ENCODE measurements at places on chromosomes 1 and 21.

- peak; percentile 32 for DNase-seq
Observed at GRCh38 chr1:118077331-118078045, 107.5 kb downstream of the SPAG17 start.

- DNase-seq = no peak
Observed at GRCh38 chr1:158793604-158794003, 12.6 kb upstream of the OR6N2 start.

DNA sequence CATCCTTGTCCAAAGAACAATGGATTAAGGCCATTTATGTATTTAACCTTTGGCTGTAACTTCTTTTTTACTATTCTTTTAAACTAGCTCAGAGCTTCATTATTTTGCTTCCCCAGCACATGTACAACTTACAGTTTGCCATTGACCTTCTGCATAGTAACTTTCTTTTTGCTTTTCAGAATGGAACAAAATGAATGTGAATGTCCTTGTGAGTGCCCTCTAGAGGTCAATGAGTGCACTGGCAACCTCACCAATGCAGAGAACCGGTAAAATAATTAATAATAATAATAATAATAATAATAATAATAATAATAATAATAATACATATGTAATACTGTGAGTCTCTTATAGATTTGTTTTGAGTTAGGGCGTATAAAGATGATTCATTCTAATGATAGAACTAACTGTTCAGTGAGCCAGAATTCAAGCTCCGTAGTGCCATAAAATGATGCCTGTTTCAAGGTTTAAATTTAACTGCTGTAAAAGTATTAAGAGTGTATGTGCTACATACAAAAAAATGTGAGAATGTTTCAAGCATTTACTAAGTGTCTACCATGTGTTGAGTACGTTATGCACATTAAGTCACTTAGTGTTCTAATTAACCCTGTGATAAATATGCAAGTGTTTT lies 69.0 kb upstream of the RAVER2 start:
- DNase-seq = peak; percentile 38

GRCh38 chr21:45322231-45322959 lies 34.7 kb upstream of the POFUT2 start:
- no peak for DNase-seq

GRCh38 chr1:17673329-17674072 lies 81.6 kb upstream of the ACTL8 start:
- DNase-seq = no peak

DNA sequence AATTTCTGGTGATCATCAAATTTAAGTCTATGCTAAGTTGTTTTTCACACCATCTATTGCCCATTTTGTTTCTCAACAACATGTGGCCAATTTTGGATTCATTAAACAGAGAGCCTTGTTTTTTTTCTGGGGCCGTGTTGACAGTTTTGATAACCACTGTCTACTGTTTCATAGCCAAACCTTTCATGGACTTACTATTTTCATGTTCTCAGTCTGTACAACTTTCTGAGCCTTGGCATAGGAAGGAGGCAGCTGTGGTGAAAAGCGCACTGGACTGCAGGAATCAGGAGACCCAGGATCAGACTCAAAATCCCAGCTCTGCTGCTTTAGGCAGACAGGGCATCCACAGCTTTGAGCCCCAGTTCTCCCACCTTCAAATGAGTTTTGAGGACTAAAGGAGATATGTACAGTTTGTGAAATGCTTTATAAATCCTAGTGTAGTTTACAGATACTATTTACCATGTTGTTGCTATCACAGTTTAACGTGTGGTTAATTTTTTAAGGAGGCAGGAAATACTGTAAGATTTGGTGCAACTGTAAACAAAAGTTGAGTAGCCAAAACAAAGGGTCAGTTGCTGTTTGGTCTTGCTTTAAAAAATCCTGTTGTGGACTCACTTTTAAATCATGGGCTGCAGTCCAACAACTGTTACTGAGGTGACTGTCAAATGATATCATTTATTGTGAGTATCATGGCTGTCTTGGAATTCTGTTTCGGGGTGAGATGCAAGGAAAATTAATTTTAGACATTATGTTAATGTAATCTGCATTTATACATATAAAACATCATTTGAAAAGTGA lies 2.9 kb downstream of the MACO1 start:
- DNase-seq = peak; percentile 51

GRCh38 chr21:31866077-31866511 lies 6.7 kb upstream of the HUNK start:
- DNase-seq = peak; percentile 58

GRCh38 chr1:29856340-29857114 lies 620.2 kb downstream of the PTPRU start:
- no peak for DNase-seq

DNA sequence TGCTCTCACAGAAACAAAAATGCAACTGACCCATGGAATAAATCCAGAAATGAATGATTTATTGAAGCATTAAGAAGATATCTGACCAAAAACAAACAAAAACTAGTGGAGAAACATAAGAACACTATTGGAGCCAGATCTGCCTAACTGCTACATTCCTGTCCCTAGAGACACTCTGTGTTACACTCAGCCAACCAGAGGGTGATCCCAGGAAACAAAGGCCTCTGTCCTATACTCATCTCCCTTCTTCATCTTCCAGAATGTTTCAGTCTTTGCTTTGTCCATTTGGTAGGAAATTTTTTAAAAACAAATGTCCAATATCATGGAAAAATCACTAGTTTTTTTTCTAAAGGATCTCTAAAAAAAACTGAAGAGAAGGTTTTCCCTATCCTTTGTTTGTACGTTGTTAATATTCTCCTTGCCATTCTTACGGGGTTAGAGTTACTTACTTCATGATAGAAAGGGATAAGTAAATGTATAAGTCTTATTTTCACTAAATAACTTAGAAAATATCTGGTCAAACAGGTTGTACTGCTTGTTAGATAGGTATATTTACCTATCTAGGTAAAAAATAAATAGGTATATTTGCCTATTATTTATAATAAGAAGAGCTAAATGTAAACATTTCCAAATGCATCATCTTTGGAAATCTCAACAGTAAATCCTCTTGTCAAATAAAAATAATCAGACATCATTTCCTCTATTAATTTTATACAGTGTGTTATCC lies 59.1 kb downstream of the NME7 start:
- DNase-seq = no peak

DNA sequence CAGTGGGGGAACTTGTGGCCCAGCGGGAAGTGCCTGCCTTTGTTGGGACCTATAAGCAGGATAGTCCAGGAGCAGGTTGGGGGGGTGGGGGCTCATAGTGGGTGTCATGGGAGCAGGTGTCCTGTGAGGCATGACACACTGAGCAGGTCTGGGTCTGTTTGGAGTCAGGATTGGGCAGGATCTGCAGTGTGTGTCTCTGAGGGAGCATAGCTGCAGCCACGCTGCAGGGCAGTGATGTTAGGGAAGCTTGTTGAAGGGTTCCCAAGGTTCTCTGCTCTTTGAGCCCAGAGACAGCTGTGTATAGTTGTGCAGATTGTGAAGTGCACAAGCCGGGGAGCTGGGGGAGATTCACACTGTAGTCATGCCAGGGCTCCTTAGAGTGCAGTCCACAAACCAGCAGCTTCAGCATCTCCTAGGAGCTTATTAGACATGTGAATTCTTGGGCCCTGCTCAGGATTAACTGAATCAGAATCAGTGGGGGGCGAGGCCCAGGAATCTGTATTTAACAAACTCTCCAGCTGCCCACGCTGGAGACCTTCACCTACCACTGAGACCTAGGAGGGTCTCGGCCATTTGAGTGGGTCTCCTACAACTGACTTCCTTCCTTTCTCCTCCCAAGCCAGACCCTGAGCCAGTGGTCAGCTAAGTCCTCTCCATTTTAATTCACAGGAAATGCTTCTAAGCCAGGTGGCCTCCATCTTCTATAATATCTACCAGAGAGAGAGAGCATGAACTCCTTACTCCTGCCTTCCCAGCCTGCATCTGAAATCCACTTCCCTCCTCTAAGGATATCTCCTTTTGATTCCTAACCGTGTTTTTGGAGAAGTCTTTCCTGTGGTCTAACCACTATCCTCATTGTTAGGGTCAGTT lies 11.1 kb downstream of the INSRR start:
- DNase-seq = no peak

- DNase-seq = no peak
Observed at GRCh38 chr21:30083225-30083945, 83.2 kb downstream of the CLDN17 start.

DNA sequence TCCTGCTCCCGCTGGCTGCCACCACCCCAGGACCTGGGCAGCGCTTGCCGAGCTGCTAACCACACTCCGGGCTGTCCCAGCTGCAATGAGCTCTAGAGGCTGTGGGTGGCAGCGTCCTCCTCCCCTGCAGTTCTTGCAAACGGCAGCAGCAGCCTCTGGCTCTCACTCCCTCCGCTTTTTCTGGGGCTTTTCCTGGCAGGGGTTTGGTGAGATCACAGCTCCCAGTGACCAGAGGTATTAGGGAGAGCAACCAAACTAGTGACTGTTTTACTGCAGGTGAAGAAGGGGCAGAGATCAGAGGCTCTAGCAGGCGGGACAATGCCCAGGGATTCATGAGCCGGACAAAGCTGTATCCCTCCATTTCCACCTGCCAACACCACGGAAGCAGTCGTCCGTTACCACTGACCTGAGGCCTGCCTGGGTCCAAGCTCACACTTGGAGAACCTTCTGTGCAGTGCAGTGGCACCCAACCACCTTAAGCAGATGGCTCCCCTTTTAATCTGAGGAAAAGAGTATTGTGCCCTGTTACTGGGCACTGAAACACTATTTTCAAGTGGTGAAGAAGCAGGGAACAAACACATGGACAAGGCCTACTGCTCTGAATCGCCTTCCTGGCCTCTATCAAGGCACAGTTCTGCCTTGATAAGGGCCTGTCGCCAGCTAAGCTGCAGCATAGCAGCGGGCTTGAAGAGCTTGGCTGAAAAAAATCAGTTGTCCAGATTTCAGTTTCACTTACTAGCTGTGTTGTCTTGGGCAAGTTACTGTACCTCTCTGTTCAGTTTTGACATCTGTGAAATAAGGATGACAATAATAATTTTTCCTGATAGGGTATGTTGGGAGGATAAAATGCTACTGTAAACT lies at the start of gene F5:
TSS of gene F5 (minus strand) at position 87 of the 861 bp plus-strand sequence. CDS start 95 bp downstream, outside the sequence.
- DNase-seq = peak; percentile 49

DNA sequence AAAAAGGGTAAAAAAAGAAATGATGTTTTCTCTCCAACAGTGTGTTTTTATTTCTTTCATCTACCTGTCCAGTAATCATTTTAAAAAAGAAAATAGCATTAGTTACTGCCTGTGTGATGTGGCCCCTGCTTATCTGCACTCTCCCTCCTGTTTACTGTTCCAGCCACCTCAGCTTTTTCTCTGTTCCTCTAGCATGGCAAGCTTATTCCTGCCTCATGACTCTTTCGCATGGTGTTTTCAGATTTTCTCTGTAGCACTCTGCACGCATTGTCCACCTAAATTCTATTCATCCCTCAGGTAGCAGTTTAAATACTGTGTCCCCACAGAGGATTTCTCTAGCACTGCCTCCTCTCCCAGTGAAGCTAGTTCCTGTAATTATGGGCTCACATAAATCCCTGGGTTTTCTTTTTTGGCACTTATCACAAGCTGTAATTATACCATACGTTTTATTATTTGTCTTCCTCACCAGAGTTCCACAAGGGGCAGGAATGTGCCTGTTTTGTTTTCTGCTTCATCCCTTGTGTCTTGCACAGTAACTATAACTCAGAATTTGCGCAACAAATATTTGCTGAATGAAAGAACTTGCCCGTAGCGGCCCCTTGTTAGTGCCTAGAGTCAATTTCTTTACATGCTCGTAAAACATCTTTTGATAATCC lies 51.4 kb upstream of the LRIG2 start:
- peak; percentile 77 for DNase-seq

DNA sequence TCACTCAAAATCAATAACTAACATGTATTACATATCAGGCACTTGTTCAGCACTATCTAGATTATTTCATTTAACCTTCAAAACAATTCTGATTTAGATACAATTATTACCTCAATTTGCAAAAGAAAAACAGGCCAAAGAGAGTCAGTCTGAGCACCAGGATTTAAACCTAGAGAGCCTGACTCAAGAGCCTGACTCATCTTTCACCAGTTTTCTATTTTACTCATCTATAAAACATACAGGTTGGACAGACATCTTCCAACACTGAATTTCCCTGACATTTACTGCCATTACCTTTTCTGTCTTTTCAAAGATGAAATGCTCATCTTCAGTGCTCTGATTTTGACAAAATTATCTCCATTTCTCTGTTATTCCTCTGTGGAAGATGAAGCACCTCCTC lies 116.5 kb downstream of the MRPL39 start:
- no peak for DNase-seq

- no peak for DNase-seq
Observed at GRCh38 chr1:54798769-54799641, 2.1 kb downstream of the TTC22 start.

DNA sequence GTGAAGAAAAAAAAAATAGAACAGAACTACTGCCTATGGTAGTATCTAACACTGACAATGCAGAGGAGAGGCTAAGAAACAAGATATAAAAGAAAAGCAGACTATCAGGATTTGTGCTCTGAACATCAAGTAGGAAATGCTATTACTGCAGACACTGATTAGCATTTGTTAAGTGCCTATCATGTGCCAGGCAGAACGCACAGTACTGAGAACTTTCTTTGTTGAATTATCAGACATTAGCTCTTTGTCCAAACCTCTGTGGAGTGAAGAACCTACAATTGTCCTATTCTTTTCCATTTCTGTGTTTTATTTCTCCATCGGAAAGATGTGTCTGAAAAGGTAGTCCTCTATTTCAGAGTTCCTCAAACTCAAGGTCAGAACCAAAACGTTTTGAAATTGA lies 30.5 kb upstream of the DISP1 start:
- no peak for DNase-seq

DNA sequence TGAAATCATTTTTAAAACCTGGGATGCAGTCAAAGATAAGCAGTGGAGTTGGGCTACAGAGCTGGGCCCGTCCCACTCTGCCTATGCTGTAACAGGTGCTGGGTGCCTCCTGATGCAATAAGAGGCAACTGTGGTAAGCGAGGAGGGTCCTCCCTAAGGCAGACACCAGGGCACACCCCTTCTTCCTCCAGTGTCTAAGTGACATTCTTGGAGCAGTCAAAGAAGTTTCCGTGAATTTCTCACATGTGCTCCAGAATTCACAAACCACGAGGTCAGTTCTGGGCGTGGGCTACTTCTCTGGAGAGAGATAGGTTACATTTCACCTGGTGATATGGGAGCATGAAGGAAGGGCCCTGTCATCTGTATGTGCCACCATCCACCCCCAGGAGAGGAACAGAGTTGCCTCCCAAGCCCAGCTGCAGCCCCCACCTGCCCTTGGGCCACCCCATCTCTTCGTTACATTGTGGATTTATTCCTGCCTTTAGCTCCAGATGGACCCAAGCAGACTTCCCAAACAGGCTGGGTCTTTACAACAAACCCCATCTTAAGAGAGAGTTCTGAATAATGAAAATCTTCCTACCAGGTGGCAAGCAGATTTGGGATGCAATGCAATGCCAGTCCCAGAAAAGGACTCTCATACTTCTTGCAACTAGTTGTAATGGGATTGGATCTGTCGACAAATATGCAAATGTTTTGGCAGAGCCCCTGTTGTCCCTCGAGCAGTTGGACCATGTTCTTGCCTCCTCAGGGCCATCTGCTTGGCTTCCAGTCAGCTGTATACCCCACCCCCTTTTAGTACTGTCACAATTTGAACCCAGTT lies 82.5 kb upstream of the CNTN2 start:
- no peak for DNase-seq

- DNase-seq = peak; percentile 22
Observed at GRCh38 chr21:30234643-30235042, 18.7 kb upstream of the CLDN8 start.
